ENCODE measurements at places on chromosomes 3 and 15.

DNA sequence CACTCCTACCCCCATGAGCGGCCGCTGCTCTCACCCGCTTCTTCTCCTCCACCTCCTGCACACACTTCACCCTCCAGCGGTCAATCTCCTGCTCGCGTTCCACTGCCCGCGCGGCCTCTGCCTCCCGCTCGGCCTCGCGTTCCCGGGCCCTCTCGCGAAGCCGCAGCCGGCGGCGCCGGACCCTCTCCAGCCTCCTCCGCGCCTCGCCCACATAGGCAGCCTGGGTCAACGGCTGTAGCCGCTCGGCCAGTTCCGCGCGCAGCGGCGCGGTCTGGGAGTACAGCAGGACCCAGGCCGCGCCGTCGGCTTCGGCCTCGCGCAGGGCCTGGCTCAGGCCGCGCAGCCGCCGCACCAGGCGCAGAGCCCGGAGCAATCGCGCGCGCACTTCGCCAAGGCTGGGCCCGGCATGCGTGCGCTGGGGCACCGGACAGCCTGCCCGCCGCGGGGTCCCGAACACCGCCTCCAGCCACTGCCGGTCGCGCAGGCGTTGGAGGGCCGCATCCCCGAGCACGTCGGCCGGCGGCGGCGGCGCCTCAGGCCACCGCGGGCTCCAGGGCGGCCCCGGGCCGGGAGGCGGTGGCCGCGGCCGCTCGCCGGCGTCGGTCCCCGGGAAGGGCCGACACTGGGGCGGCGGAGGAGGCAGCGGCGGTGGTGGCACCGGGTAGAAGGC is 595 bp downstream of the PDCD7 start:
- no peaks in the 10 kb centered on the region for H3K27me3 ChIP-seq
- peak overlapping the region; percentile 90 for H3K4me3 ChIP-seq
- peaks cover 18% of the 10 kb centered on the region for H3K36me3 ChIP-seq
- H3K4me1 ChIP-seq = peaks cover 19% of the 10 kb centered on the region
- peak overlapping the region; percentile 90 for H3K27ac ChIP-seq

DNA sequence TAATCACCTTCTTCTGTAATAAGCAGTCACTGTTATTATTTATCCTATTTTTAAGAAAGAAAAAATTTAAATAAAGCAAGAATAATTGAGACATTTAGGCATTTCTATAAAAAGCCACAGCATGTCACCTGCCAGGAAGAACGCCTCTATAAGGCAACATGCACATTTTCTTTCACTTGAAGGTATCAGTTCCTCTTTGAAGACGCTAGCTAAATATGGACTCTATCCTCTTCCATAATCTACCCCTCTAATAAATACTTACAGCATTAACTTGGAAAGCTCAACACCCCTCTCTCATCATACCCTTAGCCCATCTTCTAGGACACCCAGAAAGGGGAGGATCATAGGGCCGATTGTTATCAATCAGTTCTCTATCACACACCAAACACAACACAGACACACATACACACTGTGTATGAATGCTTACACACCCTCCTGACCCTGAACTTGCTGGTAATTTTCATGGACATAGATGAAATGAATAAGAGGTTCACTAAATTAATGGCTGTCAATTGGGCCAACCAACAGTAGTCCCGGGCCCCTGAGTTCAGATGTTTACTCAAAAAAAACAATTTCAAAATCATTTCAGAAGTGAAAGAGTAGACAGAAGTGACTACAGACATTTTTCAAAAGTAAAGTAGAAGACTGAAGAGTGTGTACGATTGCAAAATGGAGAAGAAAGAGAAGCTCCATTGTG is 102.5 kb downstream of the ZMAT3 start:
- H3K27me3 ChIP-seq = no peaks in the 10 kb centered on the region
- peaks cover 2% of the 10 kb centered on the region for H3K36me3 ChIP-seq
- no peak overlapping the region for H3K27ac ChIP-seq
- no peak for DNase-seq

DNA sequence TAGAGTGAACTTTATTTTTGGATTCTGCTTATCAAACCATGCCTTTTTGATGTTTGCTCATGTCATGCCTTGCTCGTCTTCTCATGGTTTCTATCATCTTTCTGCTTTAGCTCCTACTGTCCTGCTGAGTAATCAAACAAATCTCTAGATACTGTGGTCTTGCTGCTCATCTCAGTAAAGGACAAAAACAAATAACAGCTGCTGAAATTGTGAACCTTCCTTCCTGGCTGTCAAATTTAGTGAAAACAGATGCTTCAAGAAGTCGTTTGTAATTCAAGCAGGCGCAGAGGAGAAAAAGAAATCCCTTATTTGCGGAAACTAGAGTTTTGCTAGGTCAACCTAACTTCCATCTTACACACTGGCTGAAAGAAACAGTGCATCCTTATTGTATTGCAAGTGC is 616.1 kb upstream of the ALCAM start:
- DNase-seq = no peak
- H3K27me3 ChIP-seq = no peaks in the 10 kb centered on the region
- H3K36me3 ChIP-seq = no peaks in the 10 kb centered on the region

GRCh38 chr15:68631601-68632051 is 52.8 kb downstream of the CORO2B start:
- H3K4me1 ChIP-seq = no peaks in the 10 kb centered on the region
- no peak overlapping the region for H3K4me3 ChIP-seq
- DNase-seq = no peak
- H3K27me3 ChIP-seq = peaks cover 7% of the 10 kb centered on the region

- H3K36me3 ChIP-seq = peaks cover 46% of the 10 kb centered on the region
- peaks cover 3% of the 10 kb centered on the region for H3K4me1 ChIP-seq
- H3K4me3 ChIP-seq = no peak overlapping the region
Observed at GRCh38 chr15:42199126-42199525, 9.0 kb downstream of the VPS39 start.

DNA sequence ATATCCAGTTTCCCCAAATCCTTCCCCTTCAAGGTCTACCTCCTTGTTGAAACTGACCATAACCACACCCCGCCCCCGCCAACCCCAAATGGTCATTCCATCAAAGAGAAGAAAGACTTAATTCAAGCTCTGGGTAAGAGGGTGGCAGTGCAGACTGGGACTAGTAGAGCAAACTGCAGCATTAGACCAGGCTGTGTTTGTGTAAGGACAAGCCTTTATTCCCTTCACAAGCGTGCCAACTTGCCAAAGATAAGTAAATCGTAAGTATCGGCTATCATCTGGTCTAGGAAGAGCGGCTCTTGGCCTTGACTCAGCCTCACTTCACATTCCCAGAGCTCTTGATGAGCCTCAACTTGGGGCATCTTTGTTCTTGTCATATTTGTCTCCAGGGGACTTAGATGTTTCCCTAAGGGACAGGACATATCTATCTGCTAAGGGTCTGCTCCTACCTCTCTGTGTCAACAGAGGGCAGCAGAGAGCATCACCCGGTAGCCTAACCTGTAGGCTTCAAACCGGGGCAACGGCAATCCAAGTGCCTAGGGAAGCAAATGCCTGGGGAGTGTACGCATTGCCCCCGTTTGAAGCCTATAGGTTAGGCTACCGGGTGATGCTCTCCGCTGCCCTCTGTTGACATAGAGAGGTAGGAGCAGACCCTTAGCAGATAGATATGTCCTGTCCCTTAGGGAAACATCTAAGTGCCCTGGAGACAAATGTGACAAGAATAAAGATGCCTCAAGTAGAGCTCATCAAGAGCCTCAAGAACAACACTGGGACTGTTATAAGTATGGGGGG is 8.9 kb upstream of the MAP3K13 start:
- no peak overlapping the region for H3K27ac ChIP-seq
- no peaks in the 10 kb centered on the region for H3K4me1 ChIP-seq
- H3K4me3 ChIP-seq = no peak overlapping the region
- no peaks in the 10 kb centered on the region for H3K36me3 ChIP-seq
- peak; percentile 87 for DNase-seq

DNA sequence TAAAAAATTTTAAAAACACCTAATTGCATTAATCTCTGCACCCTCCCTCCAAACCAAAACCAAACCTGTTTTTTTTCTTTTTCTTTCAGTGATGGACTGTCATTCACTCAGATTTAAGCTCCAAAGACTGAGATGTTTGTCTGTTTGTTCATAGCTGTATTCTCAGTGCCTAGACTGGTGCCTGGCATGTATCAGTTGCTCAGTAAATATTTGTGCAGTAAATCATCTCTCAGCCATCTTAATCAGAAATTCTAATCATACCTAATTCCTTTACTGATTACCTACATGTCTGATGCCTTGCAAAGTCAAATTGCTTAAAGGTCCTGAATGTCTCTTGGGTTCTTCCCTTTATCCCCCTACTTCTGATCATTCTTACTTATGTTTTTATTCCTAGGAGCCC is 138.8 kb downstream of the ZNF609 start:
- H3K4me1 ChIP-seq = peaks cover 54% of the 10 kb centered on the region
- no peaks in the 10 kb centered on the region for H3K27me3 ChIP-seq
- no peak overlapping the region for H3K4me3 ChIP-seq
- no peaks in the 10 kb centered on the region for H3K36me3 ChIP-seq
- DNase-seq = no peak

- H3K36me3 ChIP-seq = peaks cover 18% of the 10 kb centered on the region
- no peak overlapping the region for H3K4me3 ChIP-seq
- H3K27ac ChIP-seq = no peak overlapping the region
- H3K4me1 ChIP-seq = peaks cover 20% of the 10 kb centered on the region
Observed at GRCh38 chr3:106014518-106014917, 145.7 kb upstream of the CBLB start.

- H3K27ac ChIP-seq = no peak overlapping the region
- no peak overlapping the region for H3K4me3 ChIP-seq
- H3K36me3 ChIP-seq = no peaks in the 10 kb centered on the region
- H3K27me3 ChIP-seq = no peaks in the 10 kb centered on the region
- peaks cover 2% of the 10 kb centered on the region for H3K4me1 ChIP-seq
Observed at GRCh38 chr3:64900617-64901521, 213.1 kb upstream of the ADAMTS9 start.

DNA sequence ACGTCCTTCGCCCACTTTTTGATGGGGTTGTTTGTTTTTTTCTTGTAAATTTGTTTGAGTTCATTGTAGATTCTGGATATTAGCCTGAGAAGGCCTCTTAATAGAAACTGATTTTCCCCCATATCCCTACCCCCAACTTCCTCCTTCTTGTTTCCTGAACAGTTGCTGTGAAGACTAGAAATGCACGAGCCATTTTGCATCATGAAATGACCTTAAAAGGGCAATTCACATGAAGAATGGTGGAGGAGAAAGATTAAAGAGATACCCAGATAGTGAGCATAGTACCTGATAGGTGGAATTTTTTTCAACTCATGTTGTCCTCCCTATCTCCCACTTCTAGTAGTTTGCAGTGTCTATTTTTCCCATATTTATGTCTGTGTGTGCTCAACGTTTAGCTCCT is 55.2 kb upstream of the KCNH8 start:
- no peak for DNase-seq
- no peak overlapping the region for H3K4me3 ChIP-seq
- H3K36me3 ChIP-seq = no peaks in the 10 kb centered on the region
- no peak overlapping the region for H3K27ac ChIP-seq
